ENCODE measurements at places on chromosomes 5 and 9.

DNA sequence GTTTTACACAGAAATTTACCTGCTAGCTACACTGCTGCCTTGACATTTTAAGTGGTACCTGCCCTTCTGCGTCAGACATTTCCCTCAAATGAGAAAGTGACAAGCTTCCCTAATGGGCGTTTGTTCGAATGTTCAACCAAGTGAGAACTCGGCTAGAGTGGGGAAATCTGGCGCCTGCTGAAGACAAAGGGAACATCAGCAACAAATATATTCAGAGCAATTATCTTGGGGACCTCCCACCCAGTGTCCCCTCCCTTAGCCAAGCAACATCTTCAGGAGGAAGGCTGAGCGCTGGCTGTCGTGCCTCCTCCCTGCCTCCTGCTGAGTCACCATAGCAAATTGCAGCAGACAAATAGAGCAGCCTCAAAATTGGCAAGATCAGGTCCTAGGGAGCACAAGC, 57.1 kb downstream of the MFAP3 start:
- DNase-seq: no peak

DNA sequence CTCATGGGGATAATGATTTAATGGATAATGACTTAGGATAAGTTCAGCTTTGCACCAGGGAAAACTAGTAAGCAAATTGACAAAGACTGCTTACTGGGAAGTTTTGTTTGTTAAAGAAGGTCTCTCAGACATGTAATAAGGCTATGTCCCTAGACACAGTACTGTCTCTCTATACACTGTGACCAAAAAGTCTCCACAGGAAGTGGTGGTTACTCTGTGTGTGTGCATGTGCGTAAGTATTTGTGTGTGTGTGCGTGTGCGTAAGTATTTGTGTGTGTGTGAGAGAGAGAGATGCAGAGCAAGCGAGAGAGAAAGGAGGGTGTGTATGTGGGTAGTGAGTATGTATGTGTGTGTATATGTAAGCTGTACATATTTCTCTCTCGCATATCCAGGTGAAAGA, 229.6 kb downstream of the GLIS3 start:
- no peak for DNase-seq

DNA sequence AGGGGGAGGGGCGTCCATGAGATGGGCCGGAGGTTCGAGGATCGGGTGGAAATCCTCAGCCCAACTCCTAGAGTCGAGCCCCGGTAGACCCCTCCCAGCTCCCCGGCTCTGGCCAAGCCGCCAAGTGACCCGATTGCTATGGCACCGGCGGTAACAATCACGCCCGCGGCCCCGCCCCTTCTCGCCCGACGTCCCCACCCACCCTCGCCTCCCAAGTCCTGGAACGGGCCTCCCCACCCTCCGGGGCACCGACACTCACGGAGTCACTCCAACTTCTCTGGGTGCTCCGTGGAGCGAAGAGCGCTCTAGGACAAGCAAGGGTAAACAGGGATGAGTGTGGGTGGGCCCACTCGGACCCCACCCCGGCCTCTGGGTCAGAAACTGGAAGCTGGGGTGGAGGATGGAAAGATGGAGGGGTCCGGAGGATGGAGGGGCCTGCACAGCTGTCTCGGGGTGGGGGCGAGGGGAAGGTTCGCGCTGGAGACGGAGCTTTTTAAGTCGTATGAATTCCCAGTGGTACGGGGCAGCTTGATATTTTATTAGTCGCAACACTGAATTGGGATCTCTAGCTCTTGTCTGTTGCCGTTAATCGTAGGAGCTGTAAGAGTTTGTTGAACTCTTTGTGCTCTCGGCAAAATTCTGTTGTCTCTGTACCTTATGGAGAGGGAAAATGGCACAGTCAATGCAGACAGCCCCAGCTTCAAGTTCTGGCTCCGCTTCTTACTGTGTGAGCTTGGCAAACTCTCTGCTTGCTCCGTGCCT, at the start of gene SPACA9:
SPACA9 (plus strand) TSS at position 204 of the 762 bp plus-strand sequence. CDS start 5,050 bp downstream, outside the sequence.
- DNase-seq: no peak

- DNase-seq: no peak
Observed at GRCh38 chr9:93190656-93191353, 6.9 kb downstream of the WNK2 start.

DNA sequence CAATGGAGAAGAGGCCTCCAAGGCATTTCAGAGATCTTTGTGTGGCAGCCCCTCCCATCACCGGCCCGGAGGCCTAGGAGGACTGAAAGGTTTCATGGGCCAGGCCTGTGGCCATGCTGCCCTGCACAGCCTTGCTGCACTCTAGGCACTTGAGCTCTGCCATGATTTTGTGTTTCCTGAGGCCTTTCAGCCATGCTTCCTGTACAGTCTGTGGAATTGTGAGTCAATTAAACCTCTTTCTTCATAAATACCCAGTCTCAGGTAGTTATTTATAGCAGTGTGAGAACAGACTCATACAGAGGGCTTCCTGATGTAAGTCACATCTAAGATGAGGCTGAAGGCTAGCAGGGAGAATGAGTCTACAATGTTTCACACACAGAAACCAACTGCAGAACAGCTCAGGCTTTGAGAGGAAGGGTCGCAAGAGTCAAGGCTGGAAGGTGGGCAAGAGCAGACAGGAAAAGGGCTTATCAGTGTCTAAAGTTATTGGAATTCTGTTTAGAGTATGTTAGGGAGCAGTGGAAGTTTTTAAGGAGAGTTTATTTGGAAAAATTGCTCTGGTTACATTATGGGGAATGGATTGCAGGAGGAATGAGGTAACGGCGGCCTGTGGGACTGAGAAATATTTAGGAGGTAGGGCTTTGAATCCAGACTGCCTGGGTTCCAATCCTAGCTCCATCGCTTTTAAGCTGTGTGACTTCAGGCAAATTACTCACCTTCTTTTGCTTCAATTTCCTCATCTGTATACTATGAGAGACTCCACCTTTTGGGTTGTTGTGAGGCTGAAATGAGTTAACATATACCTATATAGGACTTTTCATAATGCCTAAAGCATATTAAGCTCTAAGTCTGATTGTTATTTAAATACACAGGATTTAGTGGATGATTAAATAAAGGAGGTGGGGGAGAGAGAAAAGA, 291.2 kb downstream of the CWC27 start:
- no peak for DNase-seq

DNA sequence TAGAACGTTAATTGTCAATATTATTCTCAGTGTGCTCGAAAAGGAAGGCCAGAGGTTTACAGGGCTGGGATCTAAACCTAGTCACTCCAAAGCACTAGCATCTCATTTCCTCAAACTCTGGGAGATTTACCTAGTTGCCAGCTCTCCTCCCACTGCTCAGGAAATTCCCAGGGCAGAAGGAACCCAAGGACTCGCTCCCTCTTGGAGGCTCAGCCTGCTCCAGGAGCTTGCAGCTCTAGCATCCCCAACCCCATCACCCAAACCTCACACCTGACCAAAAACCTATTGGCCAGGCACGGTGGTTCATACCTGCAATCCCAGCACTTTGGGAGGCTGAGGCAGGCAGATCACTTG, 26.0 kb downstream of the SERINC5 start:
- no peak for DNase-seq

Measured in stimulated activated CD4-positive, alpha-beta T cell treated with anti-CD3 and anti-CD28 coated beads, Interleukin-1b, Interleukin-23, amount 100 ng/mL, for 1 hour (primary cell).